ENCODE measurements at places on chromosomes 6 and 20. TPM values are rescaled to one million over a fixed set of nuclear protein-coding genes. Genes with fewer than 3 reads are reported as not detected.

The SLC17A1 gene
- polyA plus RNA-seq, result 32.4 TPM

The KCNQ5 gene
- 0.12 TPM for polyA plus RNA-seq

The EPHA7 gene
- 46.5 TPM for polyA plus RNA-seq

The VGLL2 gene
- not detected for polyA plus RNA-seq

The ECT2L gene
- polyA plus RNA-seq, result 0.20 TPM

The CALHM6 gene
- 4.9 TPM for polyA plus RNA-seq

The PIM1 gene
- 26.2 TPM for polyA plus RNA-seq

The TRIM39 gene
- 15.4 TPM for polyA plus RNA-seq

The ZNF391 gene
- polyA plus RNA-seq, result 15.6 TPM

GRCh38 chr20:48387675-48388074, 440.1 kb downstream of the PREX1 start:
- no peak for DNase-seq

DNA sequence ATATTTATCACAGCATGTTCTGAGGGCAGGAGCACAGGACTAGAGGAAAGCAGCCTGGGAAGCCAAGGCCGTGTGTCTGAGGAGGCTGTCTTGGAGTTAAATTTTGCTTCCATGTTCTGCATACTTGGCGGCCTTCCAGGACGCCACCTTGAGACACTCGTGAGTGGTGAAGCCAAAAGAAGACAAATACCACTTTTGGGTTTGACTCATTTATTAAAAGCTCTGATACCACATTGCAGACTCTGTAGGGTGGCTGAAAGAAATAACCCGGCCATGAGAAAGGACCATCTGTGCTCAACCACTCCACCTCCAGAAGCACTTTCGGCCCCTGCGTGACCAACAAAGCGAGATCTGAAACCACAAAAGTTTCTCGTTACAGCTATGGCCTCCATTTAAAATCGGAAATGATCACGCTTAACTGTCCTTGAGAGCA, 120.0 kb downstream of the TMEM242 start:
- DNase-seq, result no peak

GRCh38 chr6:157096522-157096921, 226.8 kb downstream of the TMEM242 start:
- DNase-seq, result no peak

GRCh38 chr6:112990971-112991370, 643.8 kb downstream of the RFPL4B start:
- DNase-seq, result no peak

DNA sequence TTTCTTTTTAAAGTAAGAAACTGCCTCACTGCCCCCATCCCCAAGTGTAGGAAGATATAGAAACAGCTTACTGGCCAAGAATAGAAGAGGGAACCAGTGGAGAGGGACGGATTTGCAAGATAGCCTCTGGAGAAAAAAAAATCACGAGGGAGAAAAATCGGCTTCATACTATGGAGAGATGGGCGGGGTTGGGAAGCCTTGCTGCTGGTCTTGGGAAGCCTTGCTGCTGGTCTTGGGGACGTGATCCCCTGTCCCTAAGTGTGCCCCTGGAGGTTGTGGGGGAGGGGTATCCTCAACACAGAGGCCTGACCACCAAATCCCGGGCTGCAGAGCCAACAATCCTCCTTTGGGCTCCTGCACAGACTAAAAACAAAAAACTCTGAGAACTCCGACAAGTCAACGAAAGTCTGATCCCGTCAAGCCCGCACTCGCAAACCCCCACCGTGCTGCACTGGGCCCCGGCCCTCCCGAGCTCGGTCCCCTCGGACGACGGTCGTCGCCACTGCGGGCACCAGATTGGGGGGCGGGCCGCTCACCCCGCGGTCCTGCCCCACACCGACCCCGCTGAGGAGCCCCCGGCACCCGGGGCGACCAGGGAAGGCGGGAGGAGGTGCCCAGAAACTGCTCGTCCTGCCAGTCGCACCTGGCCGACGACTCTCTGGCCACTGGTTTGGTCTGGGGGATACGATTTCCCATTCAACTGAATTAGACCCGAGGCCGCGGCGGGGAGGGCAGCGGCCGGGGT, 750 bp downstream of the MAP7 start:
- peak; percentile 14 for DNase-seq

GRCh38 chr6:116030770-116031169, 29.9 kb downstream of the FRK start:
- no peak for DNase-seq

GRCh38 chr6:83466328-83466727, 35.5 kb upstream of the ME1 start:
- DNase-seq, result no peak

- no peak for DNase-seq
Observed at GRCh38 chr20:14235355-14235754, 102.1 kb downstream of the FLRT3 start.
